ENCODE measurements at places on chromosomes 6 and 20.

GRCh38 chr6:35894776-35895175 lies 26.1 kb downstream of the SRPK1 start:
- no peak for DNase-seq

- no peak for DNase-seq
These were observed 78.1 kb downstream of the PRSS35 start for GRCh38 chr6:83590416-83590815.

DNA sequence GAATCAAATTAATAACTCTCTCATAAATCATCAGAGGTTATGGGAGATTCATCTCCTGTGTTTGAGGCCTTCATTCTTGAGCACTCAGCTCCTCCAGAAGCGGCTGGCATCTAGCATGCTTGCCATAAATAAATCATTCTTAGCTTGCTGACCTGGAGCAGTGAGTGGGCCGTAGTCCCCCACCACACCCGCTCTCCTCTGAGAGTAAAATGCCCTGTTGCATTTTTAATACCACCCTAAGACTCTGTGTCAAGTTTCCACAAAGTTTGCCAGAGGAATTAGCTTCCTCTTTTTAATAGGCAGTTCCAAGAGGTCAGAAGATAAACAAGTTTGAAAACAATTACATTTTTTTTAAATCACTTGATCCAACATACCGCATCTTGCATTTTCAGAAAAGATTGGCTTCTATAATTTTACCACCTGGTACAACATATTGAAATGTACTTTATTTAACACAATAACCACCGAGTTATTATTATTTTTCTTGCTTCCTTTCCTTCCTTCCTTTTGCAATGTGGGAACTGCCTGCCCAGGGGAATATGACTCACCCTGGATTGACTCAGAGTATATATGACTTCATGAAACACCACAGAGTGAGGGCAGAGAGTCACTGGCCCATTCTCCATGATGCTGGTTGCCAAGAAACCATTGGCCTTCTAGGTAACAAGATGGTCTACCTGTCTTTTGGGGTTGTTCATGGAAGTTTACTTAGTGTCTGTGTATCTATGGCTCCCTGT lies 29.4 kb upstream of the CLIC5 start:
- DNase-seq, result no peak

GRCh38 chr20:1002682-1003561 lies 811 bp upstream of the RSPO4 start:
- peak; percentile 35 for DNase-seq

- no peak for DNase-seq
These were observed 12.8 kb upstream of the CCDC167 start for GRCh38 chr6:37512400-37513011.

DNA sequence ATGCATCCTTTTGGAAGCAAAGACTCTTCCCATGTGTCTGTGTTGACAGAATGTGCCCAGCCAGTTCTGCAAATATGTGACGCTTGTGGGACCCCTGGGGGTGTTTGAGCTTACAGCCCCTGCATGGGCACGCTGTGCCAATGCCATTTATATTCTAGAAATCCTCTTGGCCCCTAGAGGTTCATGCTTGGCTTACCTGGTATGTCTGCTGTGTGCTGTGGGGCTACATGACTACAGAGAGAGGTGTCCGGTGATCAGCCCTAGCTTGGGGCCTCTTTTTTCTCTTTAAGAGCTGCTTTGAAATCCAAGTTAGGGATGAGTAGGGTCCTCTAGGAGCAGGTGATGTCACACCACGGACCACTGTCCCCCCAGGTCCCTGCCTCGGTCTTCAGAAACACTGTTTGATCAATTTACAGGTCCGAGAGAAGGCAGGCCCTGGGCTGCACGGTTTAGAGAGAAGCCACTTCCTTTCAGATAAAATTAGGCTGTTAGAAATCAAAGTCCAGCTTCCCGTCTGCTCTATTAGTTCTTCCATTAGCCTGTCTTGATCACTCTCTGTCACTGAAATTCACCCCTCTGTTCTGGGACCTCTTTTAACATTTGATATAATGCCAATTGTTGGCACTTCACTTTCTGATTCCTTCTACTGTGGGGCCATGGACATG lies 26.5 kb downstream of the BCAS4 start:
- DNase-seq, result no peak

DNA sequence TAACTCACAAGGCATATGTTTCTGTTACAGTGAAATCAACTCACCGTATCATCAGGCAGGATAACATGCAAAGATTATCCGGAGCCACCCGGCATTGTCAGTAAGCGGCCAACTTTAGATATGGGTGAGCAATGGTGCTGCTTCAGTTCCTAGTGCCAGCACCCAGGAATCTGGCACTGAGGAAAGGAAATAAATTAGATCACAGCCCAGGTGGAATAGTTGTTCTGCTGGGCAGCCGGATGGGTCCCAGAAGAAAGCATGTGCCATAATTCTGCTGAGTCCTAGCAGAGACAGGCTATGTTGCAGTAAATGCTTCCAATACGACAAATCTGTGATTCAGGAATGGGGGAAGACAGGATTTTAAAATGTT lies 183.6 kb upstream of the SPTLC3 start:
- DNase-seq, result no peak

GRCh38 chr6:27867051-27867944 lies 44.9 kb downstream of the OR2B2 start:
- DNase-seq, result peak; percentile 91

DNA sequence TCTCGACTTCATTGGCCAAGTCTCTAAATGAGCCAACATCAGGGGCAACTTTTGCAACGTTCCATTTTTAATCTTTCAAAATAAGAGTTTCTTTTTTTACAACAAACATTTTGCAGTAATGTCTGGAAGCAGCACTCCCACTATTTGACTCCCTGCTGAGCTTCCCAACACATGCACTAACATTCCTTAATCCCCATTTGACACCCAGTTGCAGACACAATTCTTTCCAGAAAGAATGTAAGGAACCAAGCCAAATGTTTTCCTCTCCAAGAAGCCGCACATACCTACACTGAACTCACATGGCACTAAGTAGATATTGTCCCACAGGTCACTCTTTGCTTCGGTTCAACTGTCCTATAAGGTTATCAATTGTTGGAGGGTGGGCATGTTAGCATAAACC lies 165.6 kb downstream of the GRM1 start:
- DNase-seq, result no peak

GRCh38 chr6:165568326-165568725 lies 94.7 kb downstream of the PDE10A start:
- DNase-seq, result no peak

DNA sequence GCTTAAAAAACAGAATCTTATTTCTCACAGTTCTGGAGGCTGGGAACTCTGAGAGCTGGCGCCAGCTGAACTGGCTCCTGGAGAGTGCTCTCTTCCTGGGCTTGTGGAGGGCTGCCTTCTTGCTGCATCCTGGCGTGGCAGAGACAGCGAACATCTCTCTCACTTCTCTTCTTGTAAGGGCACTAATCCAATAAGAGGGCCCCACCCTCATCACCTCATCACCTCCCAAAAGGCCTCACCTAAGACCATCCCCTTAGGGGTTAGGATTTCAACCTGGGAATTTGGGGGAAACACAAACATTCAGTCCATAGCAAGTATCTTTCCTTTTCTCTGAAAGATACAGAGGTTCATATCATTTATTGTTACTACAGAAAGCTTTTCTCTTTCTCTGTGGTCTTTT lies 23.9 kb downstream of the PNLDC1 start:
- no peak for DNase-seq

GRCh38 chr20:62805155-62805710 lies 598 bp downstream of the OGFR start:
- no peak for DNase-seq

DNA sequence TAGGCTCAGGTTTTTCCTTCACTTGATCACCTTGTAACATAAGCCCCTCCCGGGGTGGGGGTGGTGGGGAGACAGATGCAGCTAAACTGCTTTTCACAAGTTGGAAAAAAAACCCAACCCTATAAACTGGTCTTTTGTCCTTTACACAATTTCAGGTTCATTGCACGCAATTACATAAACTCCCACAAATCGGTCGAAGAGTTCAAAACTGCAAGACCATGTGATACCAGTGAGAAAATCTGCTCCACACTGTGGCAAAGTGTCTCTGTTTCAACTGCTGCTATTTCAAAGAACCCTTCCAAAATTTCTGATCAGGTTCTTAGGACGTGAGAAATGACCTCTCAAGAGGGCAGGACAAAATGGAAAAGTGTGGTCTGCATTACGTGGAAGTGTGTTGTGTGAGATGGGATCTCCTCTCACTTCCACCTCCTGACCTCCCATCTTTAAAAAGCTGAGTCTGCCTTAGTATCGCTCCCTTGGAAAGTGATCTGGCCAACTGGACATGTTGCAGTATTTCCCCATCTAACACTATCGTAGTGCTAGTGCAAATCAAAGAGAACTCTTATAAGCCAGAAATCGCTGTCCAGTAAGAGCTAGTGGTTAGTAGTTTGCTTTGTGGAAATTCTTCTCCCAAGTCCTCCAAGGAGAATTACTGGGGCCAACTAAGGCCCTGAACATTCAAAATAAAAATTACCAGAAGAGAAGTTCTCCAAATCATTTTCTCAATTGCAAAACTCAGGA lies 60.1 kb downstream of the PRND start:
- DNase-seq, result no peak
